Activated CD4-positive, alpha-beta T cell treated with anti-CD3 and anti-CD28 coated beads, Interleukin-2, amount 50 U/mL, for 24 hours (primary cell): ENCODE measurements at places on chromosomes 3 and 15.

- DNase-seq: no peak
Measured at GRCh38 chr15:73857193-73857920, 16.0 kb upstream of the TBC1D21 start.

- no peak for DNase-seq
Measured at GRCh38 chr3:123311201-123311600, 109.5 kb downstream of the SEC22A start.

DNA sequence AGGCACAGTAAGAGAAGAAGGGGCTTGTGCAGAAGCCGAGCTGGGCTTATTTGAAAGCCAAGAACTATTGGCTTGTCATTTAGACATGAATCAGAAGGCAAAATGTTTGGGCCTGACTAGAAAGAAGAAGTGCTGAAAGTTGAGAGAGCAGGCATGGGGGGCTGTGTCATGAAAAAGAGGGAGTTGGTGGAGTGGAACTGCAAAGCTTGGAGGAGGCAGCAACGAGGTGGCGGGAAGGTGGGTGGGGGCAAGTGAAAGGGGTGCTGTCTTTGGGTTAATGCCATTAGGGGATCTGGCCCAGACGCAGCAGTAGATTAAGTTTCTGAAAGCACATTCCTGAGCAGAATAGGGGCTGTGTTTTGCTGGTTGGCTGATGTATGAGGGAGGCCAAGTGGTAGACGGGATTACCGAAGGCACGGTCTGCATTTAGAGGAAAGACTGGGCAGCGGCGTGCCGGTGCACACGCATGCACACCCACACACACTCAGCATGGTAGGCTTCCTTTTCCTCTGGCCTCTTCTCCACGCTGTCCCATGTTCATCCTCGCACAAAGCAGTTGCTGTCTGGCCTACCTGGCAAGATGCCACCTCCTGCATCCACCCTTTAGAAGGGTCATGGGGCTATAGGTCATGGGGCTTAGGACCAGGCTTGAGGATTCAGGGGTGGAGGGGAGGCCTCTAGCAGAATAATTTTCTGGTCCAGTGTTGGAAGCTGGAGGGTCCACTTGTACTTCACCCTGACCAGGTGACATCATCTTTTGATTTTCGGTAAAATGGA lies 43.0 kb downstream of the BOC start:
- DNase-seq: no peak

GRCh38 chr3:156259896-156260295 lies 139.5 kb downstream of the KCNAB1 start:
- DNase-seq: no peak

DNA sequence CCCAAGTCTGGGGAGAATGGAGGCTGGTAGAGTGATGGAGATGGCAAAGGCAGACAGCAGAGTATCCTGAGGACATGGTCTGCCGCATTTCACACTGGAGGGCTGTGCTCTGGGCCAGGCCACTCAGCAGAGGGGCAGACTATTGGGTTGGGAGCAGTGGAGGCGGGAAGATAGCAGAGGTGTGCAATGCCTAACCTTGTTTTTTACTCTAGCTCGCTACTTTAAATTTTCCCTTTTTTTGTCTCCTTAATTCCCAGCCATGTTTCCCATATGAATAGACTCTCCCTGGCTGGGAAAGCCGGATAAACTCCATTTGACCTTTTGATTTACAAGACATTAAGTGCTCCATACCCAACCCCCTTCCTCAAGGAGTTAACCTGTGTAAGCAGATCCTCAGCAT lies 33.5 kb upstream of the ST6GAL1 start:
- no peak for DNase-seq

DNA sequence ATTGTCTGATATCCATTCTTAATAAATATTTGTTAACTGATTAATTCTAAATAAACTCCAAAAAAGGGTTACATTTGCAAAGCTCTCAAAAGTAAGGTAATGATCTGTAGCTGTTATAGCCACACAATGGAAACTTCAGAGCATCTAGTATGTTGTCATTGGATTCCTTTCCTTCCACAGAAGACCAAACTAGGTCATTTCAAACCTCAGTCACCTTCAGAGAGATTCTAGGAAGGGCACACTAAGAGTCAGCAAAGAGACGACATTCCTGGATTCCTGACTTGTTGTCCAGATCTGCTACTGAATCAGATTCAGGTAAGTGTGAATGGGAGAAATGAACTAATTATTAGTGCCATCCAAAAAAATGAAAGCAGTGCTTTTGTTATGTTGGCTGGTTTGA lies 3.0 kb upstream of the COL8A1 start:
- no peak for DNase-seq

GRCh38 chr15:93486407-93487117 lies 397.6 kb upstream of the RGMA start:
- DNase-seq: no peak

DNA sequence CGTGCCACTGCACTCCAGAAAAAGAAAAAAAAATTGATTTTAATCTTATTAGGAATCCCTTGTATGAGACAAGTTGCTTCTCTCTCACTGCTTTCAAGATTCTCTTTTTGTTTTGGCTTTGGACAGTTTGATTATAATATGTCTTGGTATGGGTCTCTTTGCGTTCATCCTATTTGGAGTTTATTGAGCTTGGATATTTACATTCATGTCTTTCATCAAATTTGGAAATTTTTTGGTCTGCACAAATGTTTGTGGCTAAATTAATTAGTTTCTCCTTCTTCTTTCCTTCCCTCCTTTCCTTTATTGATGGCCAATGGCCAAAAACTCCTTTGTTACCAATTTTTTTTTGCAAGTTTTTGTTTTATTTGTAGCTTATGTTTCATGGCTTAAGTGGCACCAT lies 28.1 kb upstream of the SELENOK start:
- no peak for DNase-seq

- no peak for DNase-seq
Measured at GRCh38 chr3:101938262-101938847, 89.0 kb downstream of the NFKBIZ start.

DNA sequence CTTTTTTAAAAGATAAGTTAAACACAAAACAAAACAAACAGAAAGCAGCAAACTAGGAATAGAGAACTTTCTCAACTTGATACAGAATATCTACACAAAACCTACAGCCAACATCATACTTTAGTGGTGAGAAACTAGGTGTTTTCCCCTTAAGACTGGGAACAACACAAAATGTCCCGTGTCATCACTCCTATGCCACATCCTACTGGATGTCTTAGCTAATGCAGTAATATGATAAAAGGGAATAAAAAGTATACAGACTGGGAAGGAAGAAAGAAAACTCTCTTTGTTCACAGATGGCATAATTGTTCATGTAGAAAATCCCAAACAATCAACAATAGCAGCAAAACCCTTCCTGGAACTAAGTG lies 45.9 kb downstream of the TMEM45A start:
- DNase-seq: no peak

GRCh38 chr3:45029661-45030060 lies 3.6 kb downstream of the CLEC3B start:
- no peak for DNase-seq

- DNase-seq: no peak
Measured at GRCh38 chr3:188901126-188901525, 270.6 kb upstream of the TPRG1 start.

DNA sequence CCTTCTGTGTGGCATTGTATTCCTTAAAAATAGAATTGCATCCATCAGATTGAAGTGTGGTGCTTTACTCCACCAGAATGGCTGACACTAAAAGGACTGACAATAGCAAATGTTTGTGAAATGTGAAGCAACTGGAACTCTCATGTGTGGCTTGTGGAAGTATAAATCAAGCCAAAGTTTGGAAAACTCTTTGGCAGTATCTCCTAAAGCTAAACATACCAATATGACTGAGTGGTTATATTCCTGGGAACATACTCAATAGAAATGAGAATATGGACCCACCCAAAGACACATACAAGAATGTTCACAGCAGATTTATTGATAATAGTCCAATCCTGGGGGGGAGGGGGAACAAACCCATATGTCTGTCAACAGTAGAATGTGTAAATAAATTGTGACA lies 87.1 kb downstream of the RARB start:
- no peak for DNase-seq

- no peak for DNase-seq
Measured at GRCh38 chr3:31531452-31531991, 1.2 kb upstream of the STT3B start.

DNA sequence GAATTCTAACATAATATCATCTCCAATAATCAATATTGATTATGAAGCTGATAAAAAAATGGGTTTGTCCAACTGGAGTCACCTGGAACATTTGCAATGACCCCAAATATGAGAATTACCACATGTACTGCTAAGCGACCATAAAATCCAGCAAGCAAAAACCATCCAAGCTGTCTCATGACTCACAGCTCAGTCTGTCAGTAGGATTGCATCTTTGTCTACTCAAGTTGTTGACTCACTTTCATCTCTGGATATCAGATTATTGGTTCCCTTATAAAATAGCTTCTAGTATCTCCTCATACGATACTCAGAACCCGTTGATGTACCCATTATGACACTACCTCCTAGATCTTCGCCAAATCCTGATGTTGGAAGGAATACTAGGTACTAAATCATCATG lies 209.8 kb upstream of the ATP11B start:
- DNase-seq: no peak

GRCh38 chr15:42385206-42385979 lies 26.1 kb downstream of the CAPN3 start:
- DNase-seq: no peak

- DNase-seq: no peak
Measured at GRCh38 chr3:10531031-10531430, 25.6 kb upstream of the ATP2B2 start.

DNA sequence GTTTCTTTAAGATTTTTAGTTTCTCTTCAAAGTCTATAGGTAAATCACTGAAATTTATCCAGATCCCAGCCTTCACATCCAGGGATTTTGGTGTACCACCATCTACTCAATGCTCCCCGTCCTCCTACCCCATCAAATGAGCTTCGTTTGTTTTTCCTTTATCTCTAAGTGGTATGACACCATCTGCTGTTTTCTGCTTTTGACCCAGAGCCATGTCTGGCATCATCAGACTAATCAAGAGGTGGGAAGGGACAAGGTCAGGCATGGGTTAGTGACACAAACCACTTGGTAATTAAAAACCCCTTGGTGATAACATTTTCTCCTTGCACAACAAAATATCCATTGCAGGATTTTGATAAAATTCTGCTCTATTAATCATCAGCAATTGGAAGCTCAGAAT lies 92.7 kb upstream of the GOLGA8J start:
- DNase-seq: no peak

- DNase-seq: no peak
Measured at GRCh38 chr15:65470866-65471265, 46.6 kb downstream of the DPP8 start.

GRCh38 chr15:89555768-89556167 lies 19.5 kb upstream of the TICRR start:
- DNase-seq: no peak

DNA sequence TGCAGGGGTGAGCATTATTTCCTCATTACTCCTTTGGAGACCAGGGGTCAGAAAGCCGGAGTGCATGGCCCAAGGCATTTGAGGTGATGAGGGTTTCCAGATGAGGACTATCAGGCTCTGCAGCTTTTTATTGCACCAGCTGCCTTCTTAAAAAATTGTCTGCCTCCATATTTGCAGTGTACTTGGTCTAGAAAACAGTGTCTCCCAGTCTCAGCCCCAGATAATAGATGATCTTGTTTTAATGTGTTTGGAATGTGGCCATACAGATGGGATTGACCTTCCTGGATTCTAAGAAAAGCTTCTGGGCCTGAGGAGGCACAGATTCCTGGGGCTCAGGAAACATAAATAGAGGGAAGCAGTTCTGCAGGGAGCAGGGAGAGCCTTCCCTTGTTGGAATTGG lies 123.3 kb downstream of the GABRG3 start:
- no peak for DNase-seq

- DNase-seq: no peak
Measured at GRCh38 chr3:57048052-57048671, 12.3 kb upstream of the SPATA12 start.

DNA sequence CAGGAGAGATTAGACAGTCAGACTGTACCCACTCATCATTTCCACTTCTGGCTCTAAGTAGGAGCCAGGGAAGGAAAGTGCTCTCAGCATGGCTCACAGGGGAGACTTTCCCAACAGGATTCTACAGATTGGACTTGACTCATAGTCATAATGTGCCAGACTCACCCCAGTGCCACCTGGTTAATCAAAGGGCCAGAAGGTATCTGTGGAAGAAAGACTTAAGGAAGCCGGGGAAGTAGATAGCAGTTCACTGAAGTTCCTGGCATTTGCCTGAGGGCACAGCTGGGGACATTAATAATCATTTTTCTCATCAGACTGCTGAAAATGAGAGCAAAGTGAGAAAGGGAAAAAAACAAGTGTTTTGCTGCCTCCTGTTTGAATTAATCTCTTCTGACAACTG lies 717.5 kb downstream of the TUSC7 start:
- DNase-seq: no peak

- DNase-seq: no peak
Measured at GRCh38 chr3:169323578-169324451, 339.7 kb downstream of the MECOM start.

- no peak for DNase-seq
Measured at GRCh38 chr3:115652738-115653137, 29.4 kb downstream of the GAP43 start.

- no peak for DNase-seq
Measured at GRCh38 chr15:59371458-59372351, 966 bp downstream of the MYO1E start.

GRCh38 chr3:139647866-139648435 lies 29.8 kb downstream of the NMNAT3 start:
- DNase-seq: no peak

DNA sequence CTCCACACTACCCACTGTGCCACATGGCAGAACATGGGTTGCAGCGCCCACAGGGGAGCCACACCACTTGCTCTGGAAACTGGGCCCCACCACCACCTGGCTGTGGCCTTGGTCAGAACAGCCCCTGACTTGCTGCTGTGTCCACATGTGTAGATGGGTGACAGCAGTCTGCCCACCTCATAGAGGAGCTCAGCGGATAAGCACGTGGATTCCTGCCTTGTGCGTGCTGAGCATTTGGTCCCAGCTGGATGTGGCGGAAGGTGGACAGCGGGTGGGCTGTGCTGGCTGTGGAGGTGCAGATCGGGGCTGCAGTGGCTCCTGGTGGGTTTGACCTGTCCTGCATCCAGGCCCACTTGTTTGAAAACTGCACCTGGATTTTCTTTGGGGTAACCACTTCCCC lies 6.0 kb upstream of the PLXNA1 start:
- no peak for DNase-seq

DNA sequence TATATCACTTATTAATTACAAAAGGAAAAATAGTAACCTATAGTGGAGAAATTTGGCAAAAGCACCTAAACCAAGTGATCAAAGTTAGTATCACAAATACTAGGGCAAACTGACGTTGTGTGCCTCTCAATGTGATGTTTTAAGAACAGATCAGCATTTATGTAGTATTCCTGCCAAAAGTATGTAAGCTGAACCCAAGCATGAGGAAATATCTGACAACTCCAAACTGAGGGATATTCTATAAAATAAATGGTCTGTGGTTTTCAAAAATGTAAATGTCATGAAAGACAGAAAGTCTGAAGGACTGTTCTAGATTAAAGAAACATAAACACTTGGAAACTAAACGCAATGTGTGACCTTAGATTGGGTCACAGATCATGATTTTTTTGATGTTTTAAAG lies 34.3 kb upstream of the PIK3CA start:
- no peak for DNase-seq
